Liver (tissue), 10 donors: ENCODE measurements at places on chromosomes 12 and 14.

GRCh38 chr14:92617581-92617980 is 104.0 kb downstream of the RIN3 start:
- no peak for DNase-seq
- no peak overlapping the region for H3K4me3 ChIP-seq
- H3K27ac ChIP-seq: no peak overlapping the region
- no peaks in the 10 kb centered on the region for H3K27me3 ChIP-seq
- no peaks in the 10 kb centered on the region for H3K36me3 ChIP-seq

DNA sequence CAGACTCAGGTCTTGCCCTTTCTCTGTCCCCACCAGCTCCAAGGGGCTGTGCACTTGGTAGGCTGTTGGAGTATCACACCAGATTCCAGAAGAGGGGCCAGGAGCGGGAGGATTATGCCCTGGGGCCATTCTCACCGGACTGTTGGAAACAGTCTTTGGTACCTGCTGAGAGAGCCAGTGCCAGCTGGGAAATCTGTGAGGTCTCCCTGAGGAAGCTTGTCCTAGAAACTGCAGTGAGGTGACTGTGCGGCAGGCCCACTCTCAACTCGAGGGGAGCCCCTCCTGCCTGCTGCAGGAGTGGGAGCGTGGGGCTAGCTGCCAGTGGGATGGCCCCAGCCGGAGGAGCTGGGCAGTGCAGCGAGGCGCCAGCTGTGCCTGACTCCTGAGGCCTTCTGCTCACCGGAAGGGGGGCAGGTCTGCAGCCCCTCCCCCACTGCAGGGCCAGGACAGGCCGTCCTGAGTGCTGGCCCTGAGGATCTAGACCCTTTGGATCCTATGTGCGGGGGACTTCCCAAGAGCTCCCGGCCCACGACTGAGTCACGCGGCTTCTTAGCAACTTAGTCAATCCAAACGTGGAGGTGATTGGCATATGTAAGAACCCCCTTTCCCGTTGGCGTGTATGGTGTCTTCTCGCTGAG is 295.2 kb downstream of the CACNA1C start:
- DNase-seq: no peak
- no peaks in the 10 kb centered on the region for H3K36me3 ChIP-seq
- H3K27ac ChIP-seq: no peak overlapping the region
- no peaks in the 10 kb centered on the region for H3K4me1 ChIP-seq
- H3K27me3 ChIP-seq: peaks cover 2% of the 10 kb centered on the region

DNA sequence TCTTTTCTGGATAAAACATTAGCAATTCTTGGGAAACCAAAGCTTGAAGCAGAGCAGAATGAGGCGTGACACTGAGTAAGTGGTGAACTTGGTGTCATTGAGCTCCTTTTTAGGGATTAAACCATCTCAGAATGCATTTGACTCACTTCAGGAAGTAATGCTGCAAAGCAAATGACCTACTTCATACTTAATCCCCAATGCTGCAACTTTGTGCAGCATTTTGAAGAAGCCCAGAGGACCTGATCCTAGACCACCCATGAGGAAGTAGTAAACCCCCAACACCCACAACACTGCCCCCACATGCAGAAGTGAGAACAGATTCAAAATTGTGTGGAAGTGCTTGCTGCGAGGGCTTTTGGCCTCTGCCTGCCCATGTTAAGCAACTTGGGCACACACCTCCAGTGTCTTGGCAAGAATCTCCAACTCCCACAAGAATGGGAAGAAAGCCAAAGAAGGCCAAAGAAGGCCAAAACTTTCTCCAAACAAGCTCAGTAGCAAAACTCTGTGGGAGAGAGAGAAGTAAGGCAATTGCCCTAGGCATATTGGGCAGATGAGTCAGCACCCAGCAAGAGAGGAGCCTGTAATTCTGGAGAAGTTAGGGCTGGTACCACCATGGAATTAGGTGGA is 69.2 kb upstream of the ETV6 start:
- H3K4me3 ChIP-seq: no peak overlapping the region
- no peak overlapping the region for H3K27ac ChIP-seq
- DNase-seq: no peak

- H3K27me3 ChIP-seq: no peaks in the 10 kb centered on the region
- no peaks in the 10 kb centered on the region for H3K4me1 ChIP-seq
- no peak overlapping the region for H3K27ac ChIP-seq
These were observed 47.1 kb upstream of the KICS2 start for GRCh38 chr12:64269161-64269560.

- no peaks in the 10 kb centered on the region for H3K4me1 ChIP-seq
- no peak overlapping the region for H3K4me3 ChIP-seq
- H3K27me3 ChIP-seq: peaks cover 2% of the 10 kb centered on the region
These were observed 171.5 kb downstream of the SLC15A4 start for GRCh38 chr12:128652136-128652751.

- H3K27ac ChIP-seq: no peak overlapping the region
- no peak overlapping the region for H3K4me3 ChIP-seq
- no peaks in the 10 kb centered on the region for H3K4me1 ChIP-seq
- H3K36me3 ChIP-seq: no peaks in the 10 kb centered on the region
- no peak for DNase-seq
These were observed 228.5 kb downstream of the VRK1 start for GRCh38 chr14:97025722-97026121.

- H3K4me3 ChIP-seq: no peak overlapping the region
- H3K27me3 ChIP-seq: no peaks in the 10 kb centered on the region
- H3K36me3 ChIP-seq: no peaks in the 10 kb centered on the region
These were observed 6.8 kb downstream of the OR10A7 start for GRCh38 chr12:55227643-55228042.

DNA sequence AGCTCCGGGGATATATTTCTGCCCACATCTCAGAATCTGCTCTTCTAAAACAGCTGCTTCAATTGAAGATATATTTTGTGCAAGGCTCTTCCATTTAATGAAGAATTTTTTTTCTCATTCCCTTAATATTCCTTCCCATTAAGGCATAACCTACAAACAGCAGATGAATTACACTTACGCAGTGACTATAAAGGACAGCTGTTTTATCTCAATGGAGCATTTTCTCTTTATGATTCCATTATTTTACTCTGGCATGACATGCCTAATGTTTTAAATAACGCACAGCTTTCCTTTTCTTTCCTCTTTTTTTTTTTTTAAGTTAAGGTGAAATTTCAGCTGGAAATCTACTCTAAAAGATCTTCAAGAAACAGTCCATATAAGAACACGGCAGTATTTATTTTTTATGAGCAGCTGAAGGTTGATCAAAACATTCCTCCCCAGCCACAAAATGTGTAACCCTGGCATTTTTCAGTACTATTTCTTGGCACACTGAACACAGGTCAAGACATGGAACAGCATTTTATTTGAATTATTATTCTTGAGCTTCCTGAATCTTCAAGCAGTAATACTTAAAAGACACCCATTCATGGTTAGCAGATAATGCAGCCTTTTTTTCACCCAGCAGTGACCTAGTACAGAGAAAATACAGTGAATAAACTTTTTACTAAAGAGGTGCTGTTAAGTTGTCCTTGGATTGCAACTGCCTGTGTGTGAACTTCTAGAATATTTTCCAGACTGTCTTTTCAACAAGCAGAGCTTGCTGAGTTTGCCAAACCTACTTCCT is 118.1 kb upstream of the FOXN3 start:
- no peaks in the 10 kb centered on the region for H3K4me1 ChIP-seq
- no peaks in the 10 kb centered on the region for H3K36me3 ChIP-seq
- no peak for DNase-seq
- H3K27me3 ChIP-seq: no peaks in the 10 kb centered on the region
- no peak overlapping the region for H3K27ac ChIP-seq

- H3K4me3 ChIP-seq: no peak overlapping the region
- H3K27me3 ChIP-seq: no peaks in the 10 kb centered on the region
- DNase-seq: no peak
- H3K4me1 ChIP-seq: no peaks in the 10 kb centered on the region
These were observed 272.8 kb downstream of the KSR2 start for GRCh38 chr12:117695956-117696355.

DNA sequence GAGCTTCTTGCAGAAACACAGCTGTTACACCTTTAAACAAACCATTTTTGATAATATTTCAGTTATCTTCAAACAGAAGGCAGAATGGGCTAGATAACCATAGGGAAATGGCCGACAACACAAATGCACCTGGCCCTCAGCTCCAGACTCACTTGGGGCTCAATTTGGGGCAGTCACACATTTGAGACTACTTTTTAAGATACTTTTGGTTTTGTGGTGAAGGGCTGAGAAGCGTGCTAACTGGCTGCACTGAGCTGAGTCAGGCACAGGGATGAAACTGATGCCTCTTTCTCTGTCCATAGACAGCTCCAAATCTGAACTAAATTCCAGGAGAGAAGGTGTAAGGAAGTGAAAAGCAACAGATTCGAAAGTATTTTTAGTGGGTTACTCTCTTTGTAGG is 18.5 kb upstream of the GRIP1 start:
- H3K27me3 ChIP-seq: no peaks in the 10 kb centered on the region
- no peak for DNase-seq
- no peaks in the 10 kb centered on the region for H3K36me3 ChIP-seq
- H3K4me3 ChIP-seq: no peak overlapping the region

DNA sequence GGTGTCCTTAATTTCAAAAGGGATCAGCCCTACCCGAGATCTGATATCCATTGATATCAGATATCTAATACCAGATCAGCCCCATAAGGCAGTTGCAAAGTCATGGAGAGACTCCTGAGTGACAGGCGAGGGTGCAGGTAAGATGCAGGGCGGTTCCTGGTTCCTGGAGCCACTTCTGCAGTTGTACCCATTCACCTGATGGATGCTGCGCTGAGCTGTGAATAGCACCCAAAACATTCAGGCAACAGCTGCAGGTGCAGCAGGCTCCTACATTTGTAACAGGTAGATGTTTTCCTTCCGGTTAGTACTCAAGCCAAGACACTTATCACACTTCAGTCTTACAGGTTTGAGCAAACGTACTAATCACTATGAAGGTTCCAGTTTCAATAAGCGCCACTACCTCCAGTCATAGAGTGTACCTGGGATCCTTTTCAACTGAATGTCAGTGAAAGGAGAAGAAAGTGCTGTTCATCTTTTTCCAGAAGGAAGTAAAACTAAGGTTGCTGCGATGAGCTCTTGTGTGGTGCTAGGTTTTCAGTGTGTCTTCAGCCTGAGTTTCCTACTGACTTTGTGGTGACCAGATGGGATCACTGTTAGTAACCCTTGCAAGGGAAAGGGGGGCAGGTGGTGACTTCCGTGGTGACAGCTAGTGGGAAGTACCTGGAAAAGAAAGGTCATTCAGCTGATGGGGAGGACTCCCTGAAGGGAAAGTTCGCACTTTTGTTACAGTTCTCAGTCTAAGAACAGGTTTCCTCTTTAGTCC is 1.9 kb downstream of the ATP6V0A2 start:
- H3K36me3 ChIP-seq: no peaks in the 10 kb centered on the region
- DNase-seq: no peak
- no peak overlapping the region for H3K4me3 ChIP-seq
- H3K27me3 ChIP-seq: no peaks in the 10 kb centered on the region
- no peak overlapping the region for H3K27ac ChIP-seq

DNA sequence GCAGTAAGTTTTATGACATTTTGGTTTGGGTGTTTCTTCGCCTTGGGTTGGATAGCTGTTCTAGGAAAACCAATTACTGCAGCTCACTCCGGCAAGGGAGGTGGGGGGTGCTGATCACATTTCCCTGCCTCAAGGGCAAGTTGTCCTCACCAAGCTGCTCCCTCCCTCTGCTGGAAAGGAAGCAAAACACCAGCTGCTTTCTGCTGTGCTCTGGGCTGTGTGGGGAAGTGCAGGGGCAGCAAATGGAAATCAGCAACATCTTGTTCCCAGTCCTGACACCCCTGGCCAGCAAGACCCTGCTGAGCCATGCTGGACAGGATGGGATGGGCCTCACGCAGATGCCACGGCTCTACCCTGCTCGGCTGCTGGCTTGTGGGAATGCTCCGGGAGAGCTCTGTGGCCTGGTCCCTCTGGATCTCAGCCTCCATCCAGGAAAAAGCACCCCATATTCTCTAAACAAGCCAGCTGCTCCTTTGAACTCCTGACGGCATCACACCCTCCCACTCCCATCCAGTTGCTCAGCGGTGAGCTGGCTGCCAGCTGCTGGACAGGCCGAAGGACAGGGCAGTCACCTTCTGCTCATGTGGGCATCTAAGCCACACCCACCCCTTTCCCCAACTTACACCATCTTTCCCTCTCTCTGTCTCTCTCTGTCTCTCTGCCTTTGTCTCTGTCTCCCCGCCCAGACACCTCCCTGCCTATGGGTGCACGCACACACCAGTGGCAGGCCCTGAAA is 52.4 kb upstream of the EIF5 start:
- H3K4me1 ChIP-seq: peaks cover 26% of the 10 kb centered on the region
- DNase-seq: no peak
- peak overlapping the region; percentile 78 for H3K27ac ChIP-seq

DNA sequence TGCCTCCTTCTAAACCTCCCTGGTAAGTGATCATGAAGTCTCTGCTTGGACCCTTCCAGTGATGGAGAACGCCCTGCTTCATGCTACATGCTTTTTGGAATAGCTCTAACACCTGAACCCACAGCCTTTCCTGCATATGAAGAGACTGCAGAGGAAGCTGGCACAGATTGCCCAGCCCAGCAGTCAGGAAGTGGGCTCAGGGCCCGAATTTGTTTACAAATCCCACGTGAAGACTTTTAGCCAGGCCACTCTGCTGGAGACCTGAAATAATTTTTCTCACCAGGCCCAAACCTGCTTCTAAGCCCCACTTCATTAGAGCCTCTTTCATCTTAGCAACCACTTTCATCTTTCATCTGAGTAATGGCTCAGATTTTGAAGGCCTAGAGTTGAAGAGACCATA is 22.9 kb downstream of the RTN1 start:
- H3K36me3 ChIP-seq: no peaks in the 10 kb centered on the region
- H3K27me3 ChIP-seq: no peaks in the 10 kb centered on the region
- H3K4me1 ChIP-seq: peaks cover 25% of the 10 kb centered on the region
- no peak overlapping the region for H3K27ac ChIP-seq
- DNase-seq: no peak

- no peaks in the 10 kb centered on the region for H3K4me1 ChIP-seq
- no peaks in the 10 kb centered on the region for H3K36me3 ChIP-seq
- no peak overlapping the region for H3K27ac ChIP-seq
- H3K4me3 ChIP-seq: no peak overlapping the region
These were observed 67.2 kb upstream of the DIO2 start for GRCh38 chr14:80278293-80279023.

GRCh38 chr12:92078167-92079053 is 67.2 kb downstream of the BTG1 start:
- no peaks in the 10 kb centered on the region for H3K27me3 ChIP-seq
- no peak overlapping the region for H3K4me3 ChIP-seq
- H3K4me1 ChIP-seq: no peaks in the 10 kb centered on the region
- no peaks in the 10 kb centered on the region for H3K36me3 ChIP-seq
- DNase-seq: no peak

- H3K4me3 ChIP-seq: no peak overlapping the region
- H3K36me3 ChIP-seq: no peaks in the 10 kb centered on the region
- no peak overlapping the region for H3K27ac ChIP-seq
- no peaks in the 10 kb centered on the region for H3K27me3 ChIP-seq
- H3K4me1 ChIP-seq: no peaks in the 10 kb centered on the region
These were observed 22.6 kb downstream of the GPHB5 start for GRCh38 chr14:63296060-63296563.

- H3K4me3 ChIP-seq: no peak overlapping the region
- DNase-seq: no peak
- H3K27ac ChIP-seq: no peak overlapping the region
- H3K4me1 ChIP-seq: no peaks in the 10 kb centered on the region
- H3K36me3 ChIP-seq: peaks cover 4% of the 10 kb centered on the region
- no peaks in the 10 kb centered on the region for H3K27me3 ChIP-seq
These were observed 89.1 kb downstream of the LRRK2 start for GRCh38 chr12:40313928-40314327.
